ENCODE measurements at places on chromosomes 6 and 20. TPM values are rescaled to one million over a fixed set of nuclear protein-coding genes. Genes with fewer than 3 reads are reported as not detected.
A peak's percentile ranks its signal among the peaks of the same experiment; 100 is the strongest.

ECT2L gene
- 0.31 TPM for total RNA-seq

RHAG gene
- total RNA-seq = not detected

GRCh38 chr6:4983322-4983721 is 20.5 kb downstream of the RPP40 start:
- DNase-seq = no peak

DNA sequence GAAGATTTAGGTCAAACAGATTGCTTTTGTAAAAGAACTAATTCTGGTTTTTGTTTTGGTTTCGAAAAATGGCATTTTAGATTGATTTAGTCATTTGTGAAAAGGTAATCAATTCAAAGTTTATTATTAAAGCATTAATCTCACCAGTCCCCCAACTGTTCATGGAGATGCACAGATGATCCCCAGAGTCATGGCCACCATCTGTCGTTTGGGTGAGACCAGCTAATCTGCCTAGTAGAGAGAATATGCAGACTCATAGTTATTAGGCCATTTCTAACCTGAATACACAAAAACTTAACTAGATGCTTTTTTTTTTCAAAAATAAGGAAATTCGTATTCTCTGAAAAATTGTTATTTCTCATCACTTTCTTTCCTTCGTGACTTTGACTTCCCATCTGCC is 58.1 kb downstream of the C6orf58 start:
- no peak for DNase-seq

DNA sequence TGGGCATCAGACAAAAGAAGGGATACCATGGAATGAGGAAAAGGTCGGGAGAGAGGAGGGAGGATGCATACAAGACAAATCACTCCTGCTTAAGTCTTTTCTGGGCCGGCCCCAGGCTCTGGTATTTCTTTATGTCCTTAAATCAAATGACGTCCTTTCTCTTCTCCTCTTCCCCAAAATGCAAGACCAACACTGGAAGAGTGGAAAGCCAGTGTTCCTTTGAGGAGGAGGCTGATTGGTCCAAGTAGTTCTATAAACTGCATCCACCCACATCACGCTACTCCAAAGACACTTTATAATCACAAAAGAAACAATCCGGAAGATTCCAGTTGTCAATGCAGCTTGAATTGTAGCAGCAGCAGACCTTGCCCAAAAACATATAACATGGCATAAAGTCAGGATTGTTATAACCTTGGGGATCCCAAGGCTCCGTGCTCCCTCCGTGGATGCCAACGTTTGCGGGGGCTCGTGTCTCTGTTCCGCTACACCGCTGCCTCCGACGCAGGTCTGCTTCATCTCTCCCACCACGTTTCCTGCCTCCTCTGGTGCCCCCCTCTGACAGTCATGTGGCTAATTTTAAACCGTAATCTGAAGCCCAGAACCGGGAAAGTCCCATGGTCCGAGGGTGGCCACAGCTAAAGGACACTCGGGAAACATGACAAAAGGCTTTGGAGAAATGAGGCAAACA is 47.1 kb downstream of the MCUR1 start:
- peak; percentile 39 for DNase-seq

DNA sequence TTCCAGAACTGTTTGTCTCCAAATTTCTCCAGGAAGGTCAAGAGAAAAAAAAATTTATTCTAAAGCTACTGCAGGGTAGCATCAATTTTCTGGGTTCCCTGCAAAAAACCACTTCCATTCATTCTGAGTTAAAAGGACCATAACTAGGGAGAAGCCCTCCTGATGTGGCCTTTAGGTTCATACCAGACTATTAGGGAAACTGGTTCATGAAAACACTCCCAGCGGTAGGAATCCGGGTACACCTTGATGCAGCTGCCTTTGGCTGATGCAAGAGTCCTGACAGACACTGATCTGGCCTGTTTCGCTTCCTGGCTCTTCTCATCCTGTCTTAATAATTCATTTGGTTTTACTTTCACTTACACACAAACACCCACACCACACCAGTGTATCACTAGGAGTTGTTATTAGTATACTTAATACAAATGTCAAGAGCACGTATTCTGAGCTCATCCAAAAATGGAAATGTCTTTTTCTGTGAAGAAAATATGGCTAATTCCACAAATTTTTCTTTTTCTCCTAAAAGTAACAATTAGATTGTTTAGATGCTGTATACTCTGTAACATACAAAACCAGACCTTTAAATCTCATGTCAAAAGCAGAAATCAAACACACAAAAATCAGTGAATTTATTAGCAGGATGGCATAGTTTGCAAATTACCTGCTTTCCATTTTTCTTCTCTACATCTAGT is 38.4 kb upstream of the ARHGAP18 start:
- DNase-seq = no peak

- DNase-seq = no peak
Observed at GRCh38 chr20:55596431-55596830, 408.9 kb downstream of the CBLN4 start.

Data from occipital lobe (tissue), 3 donors.